ENCODE measurements at places on chromosomes 3 and 15.

GRCh38 chr3:113532698-113533533, 561 bp downstream of the SIDT1 start:
- DNase-seq = peak; percentile 36

- no peak for DNase-seq
Observed at GRCh38 chr3:168988853-168989252, 674.7 kb downstream of the MECOM start.

- DNase-seq = peak; percentile 65
Observed at GRCh38 chr3:129121016-129121791, 400 bp downstream of the RAB43 start.

- DNase-seq = no peak
Observed at GRCh38 chr15:42725331-42725903, 11.5 kb downstream of the CDAN1 start.

DNA sequence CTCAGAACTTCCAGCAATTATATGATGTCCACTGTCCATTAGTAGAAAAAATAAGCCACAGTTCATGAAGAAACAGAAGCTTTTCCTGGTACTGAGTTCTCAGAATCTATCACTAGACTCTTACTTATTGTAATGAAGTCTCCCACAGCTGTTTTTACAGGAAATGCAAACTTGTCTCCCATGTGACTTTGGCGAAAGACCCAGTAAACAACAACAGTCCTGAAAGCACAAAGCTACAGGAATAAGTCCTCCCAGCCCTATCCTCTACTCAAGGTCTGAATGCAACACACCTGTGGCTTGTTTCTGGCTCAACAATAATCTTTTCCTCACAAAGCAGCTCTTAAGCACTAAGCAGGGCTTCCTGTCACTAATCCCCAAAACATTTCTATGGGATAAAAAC, 55.9 kb downstream of the EOMES start:
- DNase-seq = no peak

- DNase-seq = no peak
Observed at GRCh38 chr3:57586778-57587177, 10.4 kb downstream of the ARF4 start.
